ENCODE measurements at places on chromosomes 5 and 9.

GRCh38 chr5:122498163-122498562 is 186.1 kb downstream of the SNCAIP start:
- DNase-seq: no peak

GRCh38 chr9:5500441-5501235 is 9.7 kb upstream of the PDCD1LG2 start:
- peak; percentile 55 for DNase-seq

DNA sequence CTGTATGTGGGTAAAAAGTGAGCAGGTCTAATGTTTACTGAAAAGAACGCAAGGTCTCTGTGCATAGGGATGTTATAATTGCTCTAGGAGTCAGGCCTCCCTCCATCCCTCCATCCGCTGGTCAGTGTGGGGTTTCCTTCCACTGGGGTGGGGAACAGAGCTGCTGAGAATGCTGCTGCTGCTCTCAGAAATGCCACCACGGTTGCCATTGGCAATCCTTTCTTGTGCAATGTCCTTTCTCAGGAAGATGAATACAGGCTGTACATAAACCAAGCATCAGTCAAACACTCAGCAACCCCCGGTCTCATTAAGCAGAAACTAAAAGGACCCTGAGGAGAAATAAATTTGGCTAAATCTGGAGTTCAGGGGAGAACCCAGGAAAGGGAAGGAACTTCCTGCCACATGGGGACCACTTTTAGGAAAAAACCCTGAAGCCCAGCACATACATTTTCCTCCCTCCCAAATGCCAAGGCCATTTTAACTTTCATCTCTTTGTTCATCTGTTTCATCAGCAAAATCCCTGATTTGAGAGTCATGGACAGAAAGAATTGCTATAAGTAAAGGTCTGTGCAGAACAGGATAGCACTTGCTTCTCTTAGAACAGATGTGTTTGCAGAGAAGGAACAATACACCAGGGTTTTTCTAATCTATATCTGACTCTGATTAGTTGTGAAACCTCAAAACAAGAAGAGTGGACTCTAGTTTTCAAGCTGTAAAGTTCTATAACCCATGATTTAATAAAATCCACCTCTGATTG is 70.4 kb upstream of the SLC1A3 start:
- DNase-seq: no peak

DNA sequence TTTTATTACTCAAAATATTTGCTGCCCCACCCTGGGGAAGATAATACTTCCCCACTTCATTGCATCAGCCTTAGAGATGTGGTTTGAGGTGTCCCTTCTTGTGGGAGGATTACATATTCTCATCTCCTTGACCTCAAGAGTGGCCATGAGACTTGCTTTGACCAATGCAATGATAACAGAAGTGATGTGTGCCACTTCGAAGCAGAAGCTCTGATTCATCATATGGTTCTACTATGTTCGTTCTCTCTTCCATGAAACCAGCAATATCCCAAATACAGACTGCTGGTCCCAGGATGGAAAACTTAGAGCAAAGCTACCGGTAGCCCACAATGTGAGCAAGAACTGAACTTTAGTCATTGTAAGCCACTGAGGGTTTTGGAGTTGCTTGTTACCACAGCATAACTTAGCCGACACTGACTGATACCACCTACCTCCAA is 92.0 kb downstream of the THBS4 start:
- no peak for DNase-seq

DNA sequence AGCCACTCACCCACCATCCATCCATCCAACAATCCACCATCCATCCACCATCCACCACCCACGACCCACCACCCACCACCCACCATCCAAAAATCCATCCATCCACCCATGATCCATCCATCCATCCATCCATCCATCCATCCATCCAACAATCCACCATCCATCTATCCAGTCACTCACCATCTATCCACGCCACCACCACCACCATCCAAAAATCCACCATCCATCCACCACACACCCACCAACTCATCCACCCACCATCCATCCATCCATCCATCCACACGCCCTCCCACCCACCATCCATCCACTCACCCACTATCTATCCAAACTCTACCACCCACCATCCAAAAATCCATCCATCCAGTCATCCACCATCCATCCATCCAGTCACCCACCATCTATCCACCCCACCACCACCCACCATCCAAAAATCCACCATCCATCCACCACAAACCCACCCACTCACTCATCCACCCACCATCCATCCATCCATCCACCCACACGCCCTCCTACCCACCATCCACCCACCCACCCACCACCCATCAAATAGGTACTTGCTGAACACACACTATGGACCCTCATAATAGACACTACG is 9.0 kb downstream of the DPH7 start:
- DNase-seq: no peak

DNA sequence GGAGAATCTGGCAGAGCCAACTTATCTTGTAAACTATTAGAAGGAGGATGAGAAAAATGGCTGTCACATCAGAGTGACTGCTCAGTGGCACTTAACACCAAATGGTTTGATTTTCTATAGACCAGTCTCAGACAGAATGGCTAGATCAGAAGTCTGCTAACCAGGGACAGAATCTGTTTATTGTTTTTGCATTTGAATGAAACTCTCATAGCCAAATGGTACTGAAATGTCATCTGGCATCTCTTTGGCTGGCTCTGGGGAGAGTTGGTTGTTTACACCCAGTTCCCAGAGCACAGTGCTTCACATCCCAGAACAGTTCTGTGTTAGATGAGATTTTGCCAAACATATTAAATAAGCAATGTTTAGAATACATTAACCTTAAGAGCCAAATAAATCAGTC is 106.6 kb upstream of the HMHB1 start:
- DNase-seq: no peak

- no peak for DNase-seq
Measured at GRCh38 chr5:172626031-172626581, 15.0 kb upstream of the NEURL1B start.

DNA sequence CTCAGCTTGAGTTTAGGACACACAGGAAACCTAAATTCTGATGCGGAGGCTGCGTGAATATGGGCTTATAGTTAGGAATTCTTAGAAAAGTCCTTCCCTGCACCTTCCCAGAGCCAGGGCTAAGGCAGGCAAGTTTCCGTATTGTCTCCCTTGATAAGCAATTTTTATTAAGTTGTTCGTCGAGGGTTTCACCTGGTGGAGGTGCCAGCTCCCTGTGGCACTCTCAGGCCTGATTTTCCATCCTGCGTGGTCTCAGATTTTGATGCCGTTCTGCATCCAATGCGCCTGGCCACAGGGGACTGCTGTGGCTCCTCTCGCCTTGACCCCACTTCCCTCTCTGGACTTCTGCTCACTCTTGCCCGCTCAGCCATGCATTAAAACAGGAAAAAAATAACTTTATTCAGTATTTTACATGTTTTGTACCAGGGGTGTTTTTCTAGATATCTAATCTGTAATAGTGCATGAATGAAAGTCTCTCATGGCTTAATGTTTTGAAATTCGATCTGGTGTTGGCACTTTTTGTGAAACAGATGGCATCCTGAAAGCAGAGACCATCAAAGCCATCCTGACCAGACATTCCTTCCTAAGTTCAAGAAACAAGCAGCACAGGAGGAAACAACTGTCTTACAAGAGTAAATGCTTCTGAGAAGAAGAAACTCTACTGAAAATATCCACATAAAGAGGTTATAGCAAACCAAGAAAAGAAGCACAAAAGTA is 50.7 kb downstream of the TRIP13 start:
- no peak for DNase-seq

GRCh38 chr9:35790385-35791296 is 750 bp upstream of the NPR2 start:
- DNase-seq: peak; percentile 43

DNA sequence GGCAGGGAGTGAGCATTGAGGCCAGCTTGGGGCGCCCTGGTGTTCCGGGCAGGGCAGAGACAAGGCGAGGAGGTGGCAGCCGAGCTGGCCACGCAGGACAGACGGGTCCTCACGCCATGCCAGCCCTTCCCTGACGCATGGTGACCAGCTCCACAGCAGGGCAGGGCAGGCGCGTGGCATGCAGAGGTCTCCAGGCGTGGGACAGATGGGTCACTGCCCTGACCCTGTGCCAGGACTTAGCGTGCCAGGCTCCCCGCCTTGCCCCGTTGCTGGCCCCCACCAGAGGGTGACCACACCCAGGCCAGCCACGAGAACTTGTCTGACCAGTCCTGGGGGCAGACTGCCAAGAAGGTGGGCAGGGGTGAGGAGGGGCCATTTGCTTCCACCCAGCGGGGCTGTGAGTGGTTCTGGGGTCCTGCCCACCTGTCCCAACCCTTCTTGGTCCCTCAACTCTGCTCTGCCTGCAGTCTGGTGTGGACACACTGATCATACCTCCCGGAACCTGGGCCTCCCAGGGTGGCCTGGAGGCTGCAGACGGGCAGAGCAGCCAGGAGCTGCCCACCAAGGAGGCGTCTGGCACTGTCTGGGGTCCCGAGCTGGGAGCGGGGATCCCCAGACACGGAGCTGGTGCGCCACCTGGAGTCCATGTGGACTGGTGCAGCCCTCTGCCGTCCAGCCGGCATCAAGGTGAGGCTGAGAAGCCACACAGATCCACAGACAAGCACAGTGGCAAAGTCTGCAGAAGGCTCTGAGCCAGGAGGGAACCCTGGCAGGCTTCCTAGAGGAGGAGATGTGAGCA is at the start of gene RNF224:
TSS of gene RNF224 (plus strand) at position 449 of the 799 bp plus-strand sequence. CDS start 834 bp downstream, outside the sequence.
- DNase-seq: no peak

DNA sequence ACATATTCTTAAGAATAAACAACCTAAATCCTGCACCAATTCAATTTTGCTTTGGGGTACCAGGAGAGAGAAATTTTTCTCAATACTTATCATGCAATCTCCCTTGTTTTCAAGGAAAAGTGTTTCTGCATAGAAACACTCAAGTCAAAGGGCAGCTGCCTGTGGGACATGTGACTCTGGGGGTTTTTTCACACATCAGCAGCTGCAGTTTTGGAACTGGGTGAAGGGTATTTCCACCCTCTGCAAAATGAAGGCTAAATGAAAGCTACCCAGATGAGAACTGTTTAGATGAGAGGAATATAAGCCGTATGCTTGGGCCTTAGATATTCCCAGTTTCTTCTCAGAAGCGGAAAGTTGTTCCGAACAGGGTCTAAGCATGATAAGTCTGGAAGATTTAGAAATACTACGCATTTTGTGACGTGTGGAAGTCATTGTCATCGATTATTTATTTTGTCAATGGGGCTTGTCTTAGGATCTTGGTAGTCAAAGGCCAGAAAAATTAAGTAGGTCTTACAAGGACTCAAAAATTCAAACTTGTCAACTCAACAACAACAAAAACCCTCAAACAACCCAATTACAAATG is 64.3 kb upstream of the BOD1 start:
- DNase-seq: no peak

DNA sequence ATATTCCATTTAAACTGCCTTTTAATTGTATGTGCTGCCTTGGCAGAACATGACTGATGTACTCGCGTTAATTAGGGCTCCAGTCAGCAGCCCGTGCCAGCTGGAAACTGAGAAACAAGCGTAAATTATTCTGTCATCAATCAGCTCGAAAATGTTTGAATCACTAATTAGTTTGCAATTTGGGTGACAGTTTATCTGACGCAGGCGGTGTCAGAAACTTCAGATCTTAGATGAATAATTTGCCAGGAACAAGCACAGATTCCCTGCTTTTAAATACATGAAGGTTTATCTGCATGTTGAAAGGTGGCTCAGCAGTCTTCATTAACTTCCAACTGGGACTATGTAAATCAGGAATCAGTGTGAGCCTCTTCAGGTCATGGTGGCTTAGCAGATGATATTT is 176.0 kb upstream of the TLE4 start:
- no peak for DNase-seq

GRCh38 chr9:69175486-69175885 is 1.4 kb downstream of the TJP2 start:
- DNase-seq: no peak

DNA sequence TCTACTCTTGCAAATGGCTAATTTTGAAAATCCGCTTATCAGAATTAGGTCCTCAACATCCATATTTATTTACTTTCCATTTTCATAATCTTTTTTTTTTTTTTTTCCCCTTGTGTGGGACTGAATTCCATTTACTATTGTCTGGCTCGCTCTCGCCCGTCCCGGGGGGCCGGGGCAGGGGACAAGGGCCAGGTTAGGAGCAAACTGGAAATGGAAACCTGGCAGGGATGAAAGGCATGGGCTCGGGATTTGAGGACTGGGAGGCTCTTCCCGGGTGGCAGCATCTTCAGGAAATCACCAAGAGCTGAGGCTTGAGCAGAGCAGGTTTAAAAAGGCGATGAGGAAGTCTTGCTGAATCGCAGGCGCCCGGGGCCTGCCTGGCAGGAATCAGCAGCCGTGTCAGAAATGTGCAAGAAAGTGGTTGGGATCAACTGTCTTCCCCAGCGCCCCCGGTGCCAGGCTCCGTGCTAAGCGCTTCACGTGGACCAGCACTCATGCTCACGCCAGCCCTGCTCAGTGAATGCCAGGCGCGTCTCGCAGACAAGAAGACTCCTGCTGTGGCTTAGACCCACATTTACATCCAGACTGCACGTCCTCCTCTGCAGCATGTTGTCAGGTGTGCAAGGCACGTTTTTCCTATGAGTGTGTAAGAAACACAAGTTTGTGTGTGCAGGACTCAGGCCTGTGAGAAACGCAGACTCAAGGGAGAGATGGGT is 66.3 kb upstream of the UNC5A start:
- DNase-seq: no peak

- DNase-seq: no peak
Measured at GRCh38 chr9:113139225-113139829, 11.5 kb upstream of the SLC31A2 start.

GRCh38 chr9:7237473-7238246 is 479.9 kb downstream of the KDM4C start:
- peak; percentile 80 for DNase-seq
